ENCODE measurements at places on chromosomes 5 and 9. TPM values are rescaled to one million over a fixed set of nuclear protein-coding genes. Genes with fewer than 3 reads are reported as not detected.

Gene ZNF366
- not detected for total RNA-seq

DNA sequence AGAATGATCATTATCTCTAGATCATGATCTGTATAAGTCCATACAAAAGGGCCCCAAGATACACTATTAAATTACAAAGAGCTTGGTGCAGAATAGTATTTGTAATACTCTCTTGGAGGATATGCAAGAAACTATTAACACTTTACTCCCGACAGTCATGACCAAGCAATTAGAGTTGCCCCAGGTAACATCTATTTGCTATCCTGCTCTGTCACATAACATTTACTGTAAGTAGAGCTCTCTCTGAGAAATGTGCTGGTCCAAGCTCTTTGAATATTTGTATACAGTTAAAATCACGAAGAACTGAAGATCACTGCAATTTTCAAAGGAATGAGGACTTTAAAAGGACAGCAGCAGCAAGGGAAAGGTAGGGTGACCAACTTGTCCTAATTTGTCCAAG is 553.7 kb downstream of the RAB3C start:
- no peak for DNase-seq

GRCh38 chr9:115777610-115778009 is 376.0 kb upstream of the PAPPA start:
- no peak for DNase-seq

- DNase-seq = no peak
Measured at GRCh38 chr9:134275375-134275774, 50.9 kb upstream of the RXRA start.

- DNase-seq = no peak
Measured at GRCh38 chr9:106927916-106928315, 65.0 kb downstream of the ZNF462 start.

Data from T-helper 17 cell (primary cell).